Activated naive CD4-positive, alpha-beta T cell (primary cell): ENCODE measurements at places on chromosomes 5 and 9.

DNA sequence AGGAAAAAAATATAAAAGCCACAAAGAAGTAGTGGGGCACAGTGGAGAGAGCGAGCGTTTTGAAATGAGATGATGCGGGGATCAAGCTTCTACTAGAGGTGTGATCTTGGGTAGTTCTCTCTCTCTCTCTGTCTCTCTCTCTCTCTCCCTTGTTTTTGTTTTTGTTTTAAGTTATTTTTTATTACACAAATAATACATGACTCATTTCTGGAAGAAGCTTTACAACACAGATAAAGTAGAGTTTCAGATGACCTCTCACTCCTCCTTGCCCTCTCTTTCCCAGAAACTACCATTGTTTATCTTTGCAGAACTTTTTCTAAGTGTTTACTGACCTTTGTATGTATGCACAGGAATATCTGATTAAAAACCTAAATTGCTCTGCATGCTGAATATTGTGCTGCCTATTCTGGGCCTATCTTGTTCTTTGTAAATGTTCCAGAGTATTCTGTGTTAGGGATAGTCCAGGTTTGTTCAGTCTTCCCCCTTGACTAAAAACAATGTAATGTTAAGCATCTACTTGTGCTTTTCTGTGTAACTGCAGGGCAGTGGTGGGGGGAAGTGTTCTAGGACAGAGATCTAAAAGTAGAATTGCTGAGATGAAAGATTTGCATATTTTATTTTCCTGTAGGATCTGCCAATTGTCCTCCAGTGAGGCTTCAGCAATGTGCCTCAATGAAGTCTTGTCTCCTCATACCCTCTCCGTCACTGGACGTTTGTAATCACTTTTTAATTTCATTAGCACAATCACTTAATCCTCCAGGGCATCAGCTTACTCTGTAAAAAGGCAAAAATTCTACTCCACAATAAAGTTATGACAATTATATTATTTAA is 52.0 kb downstream of the FYB1 start:
- DNase-seq, result no peak

DNA sequence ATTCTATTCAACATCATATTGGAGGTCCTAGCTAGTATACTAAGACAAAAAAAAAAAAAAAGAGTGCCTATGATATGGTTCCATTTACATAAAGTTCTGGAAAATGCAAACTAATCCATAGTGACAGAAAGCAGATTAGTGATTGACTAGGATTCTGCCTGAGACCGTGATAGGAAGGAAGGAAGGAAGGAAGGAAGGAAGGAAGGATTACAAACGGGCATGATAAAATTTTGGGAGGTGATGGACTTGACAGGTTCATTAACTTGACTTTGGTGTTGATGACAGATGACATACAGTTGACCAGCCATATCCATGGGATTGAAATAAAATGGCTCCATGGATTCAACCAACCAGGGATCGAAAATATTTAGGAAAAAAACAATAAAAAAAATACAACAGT is 79.1 kb upstream of the MAN2A1 start:
- no peak for DNase-seq

GRCh38 chr9:89768650-89769071 is 163.8 kb downstream of the GADD45G start:
- DNase-seq, result no peak

DNA sequence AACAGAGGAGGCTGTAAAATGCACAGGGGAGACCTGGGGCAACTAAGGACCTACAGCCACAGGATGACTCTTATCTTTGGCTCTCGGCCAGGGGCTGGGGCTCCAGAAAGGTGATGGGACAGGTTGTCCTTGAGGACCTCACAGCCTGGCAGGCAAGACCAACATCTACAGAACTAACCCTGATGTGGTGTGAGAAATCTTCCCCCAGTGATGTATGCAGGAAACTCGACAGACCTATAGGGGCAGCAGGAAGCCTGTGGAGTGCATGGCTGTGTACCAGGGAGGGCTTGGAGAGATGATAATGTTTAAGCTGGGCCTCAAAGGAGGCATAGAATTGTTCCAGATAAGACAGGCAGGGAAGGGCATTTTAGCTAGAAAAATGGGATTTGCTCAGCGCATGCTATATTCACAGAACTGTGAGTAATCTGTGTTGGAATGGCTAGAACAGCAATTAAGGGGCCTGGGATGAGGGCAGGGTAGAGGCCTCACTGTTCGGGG is 68.5 kb upstream of the SLC25A51 start:
- DNase-seq, result no peak

DNA sequence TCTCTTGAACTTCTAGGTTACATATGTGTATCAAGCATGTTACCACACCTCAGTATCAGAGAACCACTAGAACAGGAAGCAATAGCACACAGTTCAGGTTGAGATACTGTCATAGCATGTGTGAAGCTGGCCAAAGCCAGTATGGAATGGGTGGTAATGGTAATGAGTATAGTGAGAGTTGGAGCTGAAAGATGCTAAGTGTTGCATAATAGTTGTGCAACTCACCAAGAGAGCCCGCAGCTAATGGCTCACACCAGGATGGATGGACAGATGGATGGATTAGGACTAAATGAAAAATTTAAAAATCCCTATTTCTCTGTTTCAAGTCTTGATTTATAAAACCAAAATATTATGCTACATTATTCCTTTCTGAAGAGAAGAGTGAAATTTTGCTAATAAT is 53.4 kb upstream of the KCNN2 start:
- no peak for DNase-seq

DNA sequence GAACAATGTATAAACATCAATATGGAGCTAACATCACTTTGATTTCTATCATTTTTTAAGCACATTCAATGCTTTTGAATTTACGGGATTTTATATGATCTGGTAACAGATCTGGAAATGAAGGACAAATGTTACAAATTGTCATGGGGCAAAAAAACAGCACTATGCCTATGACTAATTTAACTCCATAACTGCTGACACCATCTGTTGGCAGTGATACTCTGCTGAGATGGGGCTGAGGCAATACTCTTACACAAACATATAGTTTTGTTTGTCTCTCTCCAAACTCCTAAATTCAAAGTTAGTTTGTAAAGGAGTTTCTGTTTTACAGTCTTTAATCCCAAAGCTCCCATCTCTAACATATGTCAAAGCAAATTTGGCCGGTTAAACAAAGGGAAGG is 132.5 kb upstream of the FER start:
- no peak for DNase-seq

GRCh38 chr9:103245369-103245768 is 250.2 kb downstream of the CYLC2 start:
- DNase-seq, result no peak

DNA sequence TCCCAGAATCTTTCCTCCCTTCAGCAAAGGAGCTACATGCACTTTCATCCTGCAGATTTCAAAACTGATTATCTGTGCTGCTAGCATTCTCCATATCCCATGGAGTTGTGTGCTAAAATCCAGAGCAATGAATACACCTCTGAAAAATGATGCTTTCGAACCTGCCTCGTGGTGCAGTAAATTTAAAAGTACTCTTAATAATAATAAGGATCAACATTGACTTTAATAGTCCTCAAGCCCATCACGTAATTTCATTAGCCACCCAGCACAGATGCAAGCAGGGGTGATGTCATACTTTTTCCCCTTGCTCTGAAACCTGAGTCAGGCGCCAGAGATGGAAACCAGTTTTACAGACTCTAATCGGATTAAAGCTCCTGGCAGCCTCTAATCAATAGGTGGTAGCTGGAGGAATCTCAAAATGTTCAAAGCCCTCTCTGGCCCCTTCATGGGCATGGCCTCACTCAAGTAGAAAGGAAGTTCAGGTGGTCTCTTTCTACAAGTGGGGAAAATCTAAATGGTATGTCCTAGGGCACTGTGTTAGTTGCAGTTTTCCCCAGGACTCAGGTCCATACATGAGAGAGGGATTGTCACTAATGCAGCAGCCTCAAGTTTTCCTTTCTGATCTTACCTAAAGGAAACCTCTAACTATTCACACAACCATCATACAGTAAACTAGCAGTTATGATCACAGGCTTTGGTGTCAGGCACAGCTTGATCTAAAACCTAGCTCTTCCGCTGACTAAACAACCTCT is 221.6 kb upstream of the SLC30A5 start:
- DNase-seq, result no peak

DNA sequence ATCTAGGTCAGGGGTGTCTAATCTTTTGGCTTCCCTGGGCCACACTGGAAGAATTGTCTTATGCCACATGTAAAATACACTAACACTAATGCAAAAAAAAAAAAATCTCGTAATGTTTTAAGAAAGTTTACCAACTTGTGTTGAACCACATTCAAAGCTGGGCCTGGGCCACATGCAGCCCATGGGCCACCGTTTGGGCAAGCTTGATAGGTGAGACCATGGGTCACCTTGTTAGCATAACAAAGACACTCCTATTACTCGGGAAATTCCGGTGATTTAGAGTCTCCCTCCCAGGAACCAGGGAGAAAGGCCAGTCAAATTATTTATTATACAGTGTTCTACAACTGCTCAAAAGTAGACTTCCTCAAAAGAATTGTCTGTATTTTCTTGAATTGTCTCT is 12.7 kb downstream of the RECK start:
- DNase-seq, result no peak

- DNase-seq, result no peak
These were observed 17.3 kb downstream of the ITGA1 start for GRCh38 chr5:52804981-52805380.

GRCh38 chr9:84966876-84967830 is 297.6 kb downstream of the NTRK2 start:
- DNase-seq, result no peak

DNA sequence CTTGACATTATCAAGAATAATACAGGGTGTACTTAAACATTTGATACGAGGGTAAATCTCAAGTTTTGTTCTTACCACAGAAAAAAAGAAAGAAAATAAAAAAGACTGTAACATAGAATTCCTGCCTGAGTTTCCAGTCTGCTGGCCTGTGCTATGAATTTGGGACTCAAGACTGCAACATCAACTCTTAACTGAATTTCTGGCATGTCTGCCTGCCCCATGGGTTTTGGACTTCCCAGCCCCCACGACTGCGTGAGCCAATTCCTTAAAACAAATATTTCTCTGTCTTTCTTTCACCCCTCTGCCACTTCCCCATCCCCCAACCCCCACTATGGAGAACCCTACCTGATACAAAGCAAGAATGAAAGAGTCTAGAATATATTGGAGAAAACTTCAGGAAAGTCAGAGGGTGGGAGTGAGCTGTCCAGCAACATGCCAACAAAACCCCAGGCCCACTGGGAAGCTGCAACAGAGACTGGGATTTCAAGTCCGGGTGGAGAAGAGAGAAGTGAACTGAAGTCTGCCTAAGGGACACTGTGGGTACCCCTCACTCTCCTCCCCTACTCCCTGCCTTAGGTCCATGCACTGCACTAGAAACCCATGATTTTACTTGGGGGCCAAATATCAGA is 43.0 kb downstream of the MARCHF3 start:
- no peak for DNase-seq

DNA sequence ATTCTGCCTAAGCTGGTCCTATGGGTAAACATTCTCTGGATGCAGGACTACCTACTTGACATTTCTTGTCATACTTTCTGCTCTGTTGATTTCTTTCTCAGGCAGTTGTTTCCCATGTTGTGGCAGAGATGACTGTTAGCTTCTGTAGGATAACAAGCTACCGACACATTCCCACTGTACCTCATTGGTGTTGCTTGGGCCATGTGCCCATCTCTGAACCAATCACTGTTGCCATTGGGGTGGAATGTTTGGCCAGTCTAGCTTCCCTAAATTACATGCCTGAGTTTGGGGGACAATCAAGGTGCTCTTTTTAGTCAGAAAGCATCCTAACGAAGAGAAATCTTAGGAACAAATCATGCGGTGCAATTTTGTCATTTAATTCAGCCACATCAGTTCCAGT is 212.0 kb downstream of the KDM4C start:
- no peak for DNase-seq

DNA sequence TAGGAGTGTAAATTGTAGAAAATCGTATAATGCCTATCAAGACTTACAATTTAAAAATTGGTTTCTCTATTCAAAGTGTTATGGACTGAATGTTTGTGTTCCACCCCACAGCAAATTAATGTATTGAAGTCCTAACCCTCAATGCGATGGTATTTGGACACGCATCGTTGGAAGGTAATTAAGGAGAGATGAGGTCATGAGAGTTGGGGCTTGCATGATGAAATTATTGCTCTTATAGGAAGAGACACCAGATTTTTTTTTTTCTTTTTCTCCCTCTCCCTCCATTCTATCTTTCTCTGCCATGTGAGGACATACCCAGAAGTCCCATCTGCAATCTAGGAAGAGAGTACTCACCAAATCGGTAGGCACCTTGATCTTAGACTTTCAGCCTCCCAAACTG is 189.2 kb downstream of the MAN2A1 start:
- no peak for DNase-seq
